Osteocyte (in vitro differentiated cells): ENCODE measurements at places on chromosomes 7 and 10. TPM values are rescaled to one million over a fixed set of nuclear protein-coding genes. Genes with fewer than 3 reads are reported as not detected.

Gene SRRM3
- total RNA-seq, result 0.46 and 0.71 TPM in 2 replicates

Gene TEX36
- not detected in 2 replicates for total RNA-seq

Gene CTNNA3
- total RNA-seq, result 0.30 and 0.39 TPM in 2 replicates

Gene TRIM73
- total RNA-seq, result 3.2 and 7.4 TPM in 2 replicates

Gene GPC2
- total RNA-seq, result 8.1 and 12.6 TPM in 2 replicates

Gene ELMO1
- not detected in 2 replicates for total RNA-seq

Gene PHF14
- 42.9 and 43.5 TPM in 2 replicates for total RNA-seq

Gene DENND2A
- total RNA-seq, result 53.3 and 56.6 TPM in 2 replicates

Gene LAMB1
- total RNA-seq, result 952 and 1,014 TPM in 2 replicates

Gene COG5
- total RNA-seq, result 44.7 and 47.0 TPM in 2 replicates

Gene MBL2
- total RNA-seq, result not detected in 2 replicates

Gene FAM221A
- total RNA-seq, result 4.0 TPM in 2 replicates

Gene OR6B1
- not detected in 2 replicates for total RNA-seq

Gene CNTNAP2
- 0.76 and 1.4 TPM in 2 replicates for total RNA-seq

Gene CPA2
- not detected in 2 replicates for total RNA-seq

Gene CTAGE8
- total RNA-seq, result 0.97 TPM in 1 of 2 replicates, not detected in the other

Gene NEBL
- total RNA-seq, result 0.30 and 0.31 TPM in 2 replicates

Gene ICA1
- 1.7 and 2.2 TPM in 2 replicates for total RNA-seq

Gene GSTO1
- 71.8 and 77.4 TPM in 2 replicates for total RNA-seq

Gene KLHL7
- total RNA-seq, result 48.1 and 50.2 TPM in 2 replicates

Gene PROSER2
- 7.1 and 8.8 TPM in 2 replicates for total RNA-seq

Gene EVX1
- total RNA-seq, result not detected in 2 replicates

Gene ZNF511
- total RNA-seq, result 35.1 and 39.1 TPM in 2 replicates

Gene IGF2BP3
- 70.0 and 70.5 TPM in 2 replicates for total RNA-seq

Gene HYAL4
- not detected in 2 replicates for total RNA-seq

Gene DGKB
- 0.32 and 0.57 TPM in 2 replicates for total RNA-seq

Gene SH2D4B
- total RNA-seq, result not detected in 2 replicates

Gene CFTR
- total RNA-seq, result not detected in 2 replicates

Gene GPER1
- total RNA-seq, result 2.5 and 3.0 TPM in 2 replicates

Gene TMEM139
- total RNA-seq, result not detected in 2 replicates

Gene INHBA
- 198 and 199 TPM in 2 replicates for total RNA-seq

Gene GSDME
- total RNA-seq, result 10.2 and 11.9 TPM in 2 replicates

Gene SCIN
- total RNA-seq, result 1.6 and 2.5 TPM in 2 replicates

Gene TRPV5
- total RNA-seq, result not detected in 2 replicates

Gene SYNPO2L
- total RNA-seq, result not detected in 2 replicates

Gene NFE2L3
- total RNA-seq, result 0.55 and 0.78 TPM in 2 replicates

Gene COL1A2
- total RNA-seq, result 7,492 and 7,869 TPM in 2 replicates

Gene CAMK2B
- not detected in 2 replicates for total RNA-seq

Gene EBLN1
- total RNA-seq, result not detected in 2 replicates
